ENCODE measurements at places on chromosomes 1 and 21. TPM values are rescaled to one million over a fixed set of nuclear protein-coding genes. Genes with fewer than 3 reads are reported as not detected.

Gene TAF12
- 15.0 TPM for total RNA-seq

- no peaks in the 10 kb centered on the region for H3K4me1 ChIP-seq
- DNase-seq: no peak
- no peaks in the 10 kb centered on the region for H3K36me3 ChIP-seq
- H3K27me3 ChIP-seq: no peaks in the 10 kb centered on the region
- H3K4me3 ChIP-seq: no peak overlapping the region
Measured at GRCh38 chr1:119209596-119210295, 69.3 kb upstream of the WARS2 start.

DNA sequence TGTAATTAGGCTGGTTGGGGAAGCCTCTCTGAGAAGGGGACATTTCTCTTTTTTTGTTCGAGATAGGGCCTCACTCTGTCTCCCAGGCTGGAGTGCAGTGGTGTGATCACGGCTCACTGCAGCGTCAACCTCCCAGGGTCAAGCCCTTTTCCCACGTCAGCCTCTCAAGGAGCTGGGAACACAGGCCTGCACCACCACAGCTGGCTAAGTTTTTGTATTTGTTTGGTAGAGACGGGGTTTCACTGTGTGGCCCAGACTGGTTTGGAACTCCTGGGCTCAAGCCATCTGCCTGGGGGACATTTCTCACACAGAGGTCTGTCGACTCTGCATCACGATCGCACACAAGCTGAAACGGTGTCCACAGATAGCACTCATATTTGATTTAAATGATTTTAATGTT, 39.7 kb downstream of the HUNK start:
- no peak overlapping the region for H3K4me3 ChIP-seq
- no peaks in the 10 kb centered on the region for H3K36me3 ChIP-seq
- peaks cover 4% of the 10 kb centered on the region for H3K4me1 ChIP-seq
- H3K27ac ChIP-seq: no peak overlapping the region
- DNase-seq: no peak

- no peak overlapping the region for H3K27ac ChIP-seq
- H3K36me3 ChIP-seq: no peaks in the 10 kb centered on the region
- no peak overlapping the region for H3K4me3 ChIP-seq
Measured at GRCh38 chr1:98130408-98130807, 209.6 kb upstream of the DPYD start.

DNA sequence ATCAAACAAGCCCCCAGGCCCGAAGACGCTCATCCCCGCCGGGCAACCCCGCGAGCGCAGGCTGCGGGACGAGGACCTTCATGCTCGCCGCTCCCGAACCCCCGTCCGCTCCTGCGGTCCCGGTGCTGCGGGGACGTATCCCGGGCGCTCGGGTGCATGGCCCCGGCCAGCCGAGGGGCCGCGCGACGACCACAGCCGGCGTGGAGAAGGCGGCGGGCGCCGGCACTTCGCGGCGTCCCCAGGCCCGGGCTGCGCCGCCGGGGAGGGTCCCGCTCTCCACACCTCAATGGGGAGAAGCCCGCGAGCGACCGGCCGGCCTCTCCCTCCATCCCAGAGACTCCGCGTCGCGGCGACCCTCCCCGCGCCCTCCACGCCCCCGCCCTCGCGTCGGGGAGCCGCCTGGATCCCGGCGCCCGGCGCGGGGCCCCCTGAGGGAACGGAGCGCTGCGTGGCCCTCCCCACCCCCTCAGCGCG, 401 bp downstream of the ERRFI1 start:
- peak overlapping the region; percentile 90 for H3K27ac ChIP-seq
- DNase-seq: no peak
- H3K27me3 ChIP-seq: peaks cover 2% of the 10 kb centered on the region
- H3K4me1 ChIP-seq: peaks cover 10% of the 10 kb centered on the region
- H3K4me3 ChIP-seq: peak overlapping the region; percentile 51

DNA sequence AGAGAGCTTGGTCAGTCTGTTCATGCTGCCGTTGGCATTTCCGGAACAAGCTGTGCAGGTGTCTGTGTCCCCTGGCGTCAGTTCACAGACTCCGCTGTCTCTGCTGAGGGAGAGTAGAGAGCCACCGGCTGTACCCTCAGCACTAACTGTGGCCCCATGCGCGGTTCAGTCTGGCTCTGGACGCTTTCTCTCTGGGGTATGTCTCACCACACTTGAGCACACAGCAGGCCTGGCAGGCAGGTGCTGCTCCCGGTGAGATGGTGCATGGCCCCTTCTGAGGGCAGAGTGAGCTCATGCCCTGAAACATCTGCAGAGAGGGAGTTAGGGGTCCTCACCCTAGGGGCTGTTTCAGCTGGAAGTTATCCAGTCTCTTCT, 60.0 kb upstream of the TLR5 start:
- no peaks in the 10 kb centered on the region for H3K36me3 ChIP-seq
- H3K27ac ChIP-seq: no peak overlapping the region
- DNase-seq: peak; percentile 61
- H3K27me3 ChIP-seq: no peaks in the 10 kb centered on the region
- no peaks in the 10 kb centered on the region for H3K4me1 ChIP-seq

Gene CEP104
- total RNA-seq: 51.2 TPM

Gene KCND3
- 12.6 TPM for total RNA-seq

Data from kidney (tissue), 22 donors.